ENCODE measurements at places on chromosomes 2 and 18.
A peak's percentile ranks its signal among the peaks of the same experiment; 100 is the strongest.

DNA sequence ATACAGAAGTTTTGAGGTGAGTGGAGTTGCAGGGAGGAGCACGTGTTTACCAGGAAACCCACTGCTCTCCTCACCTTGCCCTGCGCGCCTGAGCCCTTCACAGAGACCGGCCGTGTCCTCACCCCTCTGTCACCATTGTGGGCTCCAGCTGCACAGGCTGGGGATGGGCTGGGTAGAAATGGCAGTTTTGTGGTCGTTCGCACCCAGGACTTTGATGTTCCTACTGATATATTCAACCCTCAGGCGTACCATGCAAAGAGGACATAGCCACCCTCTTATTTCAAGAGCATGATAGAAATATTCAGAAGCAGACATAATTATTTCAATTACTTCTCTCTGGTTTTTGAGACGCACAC lies 78.2 kb downstream of the GBX2 start:
- DNase-seq, result no peak

DNA sequence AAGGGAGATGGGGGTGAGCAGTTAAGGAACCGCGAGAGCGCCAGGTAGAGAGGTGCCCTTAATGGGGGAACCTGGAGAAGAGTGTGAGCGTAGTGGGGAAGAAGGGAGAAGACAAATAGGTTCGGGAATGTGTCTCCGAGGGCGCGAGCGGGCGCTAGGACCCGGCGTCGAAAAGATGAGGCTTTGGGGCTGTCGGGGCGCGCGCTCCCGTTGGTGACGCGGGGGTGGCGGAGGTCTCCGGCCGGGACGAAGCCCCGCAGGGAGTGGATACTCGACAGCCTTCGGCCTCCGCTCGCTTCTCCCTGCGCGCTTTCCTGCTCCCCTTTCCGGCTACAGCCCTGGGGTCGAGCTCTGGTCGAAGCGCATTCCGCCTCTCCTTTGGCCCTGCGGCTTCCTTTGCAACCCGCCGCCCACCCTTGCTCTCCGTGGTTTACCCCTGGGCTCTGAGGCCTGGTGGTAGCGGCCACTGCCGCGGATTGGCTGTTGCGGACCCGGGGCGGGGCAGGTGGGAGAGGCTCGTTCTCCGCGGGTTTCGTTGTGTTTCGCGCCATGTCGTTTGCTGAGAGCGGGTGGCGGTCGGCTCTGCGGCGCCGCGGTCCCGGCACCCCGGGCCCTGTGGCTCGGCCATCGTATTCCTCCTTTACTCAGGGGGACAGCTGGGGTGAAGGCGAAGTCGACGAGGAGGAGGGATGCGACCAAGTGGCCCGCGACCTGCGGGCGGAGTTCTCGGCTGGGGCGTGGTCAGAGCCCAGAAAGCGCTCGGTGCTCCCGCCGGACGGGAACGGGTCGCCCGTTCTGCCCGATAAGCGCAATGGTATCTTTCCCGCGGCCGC lies at the start of gene ARL6IP6:
ARL6IP6 (plus strand) TSS at position 545 of the 833 bp plus-strand sequence; CDS start at position 550, 5 bp downstream.
- DNase-seq, result peak; percentile 90

DNA sequence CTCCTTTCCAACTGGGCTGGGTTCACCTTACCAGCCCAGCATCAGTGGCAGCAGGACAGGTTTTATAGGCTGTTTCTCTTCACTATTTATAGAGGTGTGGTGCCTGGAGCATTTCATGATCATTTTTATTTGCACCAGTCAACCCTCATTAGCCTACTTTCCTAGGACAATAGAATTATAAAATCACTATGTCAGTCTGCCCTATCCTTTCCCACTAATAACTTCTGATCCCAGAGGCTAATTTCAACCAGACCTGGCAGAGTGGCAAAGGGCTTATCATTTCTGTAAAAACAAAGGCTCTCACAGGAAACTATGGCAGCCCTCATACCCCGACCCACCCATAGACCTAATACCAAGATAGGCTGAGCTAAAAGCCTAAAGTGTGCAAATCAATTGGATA lies 243.5 kb upstream of the TMEFF2 start:
- no peak for DNase-seq

- DNase-seq, result no peak
These were observed 34.3 kb upstream of the SNORC start for GRCh38 chr2:232835687-232836208.

DNA sequence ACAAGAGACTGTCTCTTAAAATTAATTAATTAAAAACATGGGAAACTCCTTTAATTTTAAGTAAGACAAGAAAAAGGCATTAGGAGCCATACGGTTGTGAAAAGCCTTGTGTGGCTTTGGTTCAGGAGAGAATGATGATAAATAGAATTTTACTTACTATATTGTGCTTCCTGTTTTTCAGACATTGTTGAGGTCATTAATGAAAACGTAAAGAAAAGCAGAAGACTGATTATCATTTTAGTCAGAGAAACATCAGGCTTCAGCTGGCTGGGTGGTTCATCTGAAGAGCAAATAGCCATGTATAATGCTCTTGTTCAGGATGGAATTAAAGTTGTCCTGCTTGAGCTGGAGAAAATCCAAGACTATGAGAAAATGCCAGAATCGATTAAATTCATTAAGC lies 10.7 kb upstream of the IL1RL2 start:
- no peak for DNase-seq

DNA sequence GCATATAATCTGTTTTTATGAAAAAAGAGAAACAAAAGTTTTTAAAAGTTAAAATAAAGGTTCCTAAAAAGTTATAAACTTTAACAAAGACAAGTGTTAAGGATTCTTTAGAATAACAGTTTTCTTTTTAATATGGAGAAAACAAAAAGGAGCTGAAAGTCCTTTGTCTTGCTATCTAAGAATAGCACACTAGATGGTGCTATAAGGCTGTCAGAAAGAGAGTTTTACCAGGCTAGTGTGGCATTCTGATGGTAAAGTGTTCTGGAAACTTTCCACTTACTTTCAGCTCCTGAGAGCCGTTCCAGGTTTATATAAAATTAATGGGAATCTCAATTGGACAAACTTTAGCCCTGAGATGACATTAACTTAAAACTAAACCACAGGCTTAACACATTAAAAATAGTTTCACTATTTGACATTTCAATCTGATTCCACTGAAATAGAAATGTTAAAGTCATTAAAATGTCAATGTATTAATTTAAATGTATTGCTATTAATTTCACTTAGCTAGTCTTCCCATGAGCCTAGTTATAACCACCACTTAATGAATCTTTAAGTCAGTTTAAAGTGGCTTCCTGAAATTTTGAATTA lies 3.7 kb downstream of the FBXO48 start:
- no peak for DNase-seq

GRCh38 chr18:39796393-39796792 lies 2158.6 kb upstream of the PIK3C3 start:
- no peak for DNase-seq

GRCh38 chr2:189862751-189863150 lies 78.5 kb downstream of the PMS1 start:
- no peak for DNase-seq

DNA sequence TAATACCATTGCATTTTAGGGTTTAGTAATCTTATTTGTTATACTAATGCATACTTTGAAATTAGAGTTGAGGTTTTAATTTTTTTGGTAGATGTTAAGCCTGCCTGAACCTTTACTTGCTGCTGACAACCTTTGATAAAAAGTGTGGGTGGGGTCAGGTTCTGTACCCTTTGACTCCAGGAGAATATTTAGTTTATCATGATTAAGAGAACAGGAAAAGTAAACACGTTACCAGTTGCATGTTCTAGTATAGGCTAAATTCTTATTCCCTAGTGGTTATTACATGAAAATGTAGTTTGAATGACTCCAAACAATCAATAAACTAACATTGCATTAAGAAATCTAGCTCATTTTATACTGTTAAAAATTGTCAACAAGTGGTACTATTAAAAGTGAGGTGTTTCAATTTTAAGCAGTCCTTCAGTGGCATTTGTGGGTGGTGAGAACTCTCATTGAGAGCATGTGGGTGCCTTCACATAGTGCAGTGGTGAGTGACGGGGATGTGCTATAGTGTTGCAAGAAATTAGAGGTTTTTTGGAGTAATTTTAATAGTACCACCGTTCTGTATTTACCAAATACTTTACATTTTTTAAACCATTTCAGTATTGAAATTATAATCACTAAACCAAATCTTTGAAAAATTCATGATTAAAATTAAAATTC lies 29.9 kb downstream of the PHLPP1 start:
- DNase-seq, result no peak

- DNase-seq, result no peak
These were observed 20.5 kb downstream of the TYMS start for GRCh38 chr18:677951-678381.

GRCh38 chr2:54704688-54705605 lies 18.5 kb upstream of the EML6 start:
- no peak for DNase-seq

GRCh38 chr18:11489266-11489899 lies 120.0 kb upstream of the SLC35G4 start:
- DNase-seq, result no peak

- no peak for DNase-seq
These were observed 85.3 kb downstream of the ZNF407 start for GRCh38 chr18:74682991-74683297.

GRCh38 chr2:65458999-65459398 lies 26.6 kb upstream of the SPRED2 start:
- no peak for DNase-seq

DNA sequence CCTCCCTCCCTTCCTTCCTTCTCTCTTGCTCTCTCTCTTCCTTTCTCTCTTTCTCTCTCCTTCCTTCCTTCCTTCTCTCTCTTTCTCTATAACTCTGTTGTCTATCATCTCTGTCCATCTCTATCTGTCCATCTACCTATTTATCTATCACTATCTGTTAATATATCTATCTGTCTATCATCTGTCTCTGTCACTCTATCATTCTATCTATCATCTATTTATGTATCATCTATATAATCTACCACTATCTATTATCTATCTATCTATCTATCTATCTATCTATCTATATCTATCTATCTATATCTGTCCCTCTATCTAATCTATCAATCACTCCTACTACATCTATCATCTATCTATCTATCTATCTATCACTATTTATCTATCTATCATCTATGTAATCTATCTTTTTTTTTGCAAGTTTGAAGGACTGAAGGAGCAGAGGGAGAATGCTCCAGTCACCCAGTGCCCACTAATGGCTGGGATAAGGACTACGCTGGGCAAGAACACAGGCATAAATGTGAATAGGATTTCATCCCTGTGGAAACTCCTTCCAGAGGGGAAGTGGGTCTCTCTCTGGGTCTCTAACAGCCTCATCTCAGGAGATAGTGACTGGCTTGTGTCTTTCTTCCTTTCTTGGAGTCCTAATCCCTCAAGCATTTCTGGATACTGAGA lies 427.0 kb downstream of the LPIN1 start:
- no peak for DNase-seq

- no peak for DNase-seq
These were observed 46.7 kb downstream of the LYPD1 start for GRCh38 chr2:132623096-132623839.

GRCh38 chr2:223548194-223548593 lies 54.0 kb downstream of the SCG2 start:
- DNase-seq, result no peak

GRCh38 chr2:236731767-236732580 lies 162.3 kb downstream of the ACKR3 start:
- no peak for DNase-seq

GRCh38 chr2:35495182-35495581 lies 860.4 kb upstream of the CRIM1 start:
- no peak for DNase-seq

- DNase-seq, result no peak
These were observed 253.4 kb upstream of the ZSWIM2 start for GRCh38 chr2:187102381-187102780.

- no peak for DNase-seq
These were observed 121.7 kb upstream of the GLI2 start for GRCh38 chr2:120613742-120614571.

GRCh38 chr2:216082805-216083204 lies 1.1 kb downstream of the TMEM169 start:
- no peak for DNase-seq

- DNase-seq, result no peak
These were observed 17.0 kb downstream of the MBOAT2 start for GRCh38 chr2:8986327-8986976.

GRCh38 chr2:67013821-67014220 lies 383.3 kb upstream of the ETAA1 start:
- no peak for DNase-seq

DNA sequence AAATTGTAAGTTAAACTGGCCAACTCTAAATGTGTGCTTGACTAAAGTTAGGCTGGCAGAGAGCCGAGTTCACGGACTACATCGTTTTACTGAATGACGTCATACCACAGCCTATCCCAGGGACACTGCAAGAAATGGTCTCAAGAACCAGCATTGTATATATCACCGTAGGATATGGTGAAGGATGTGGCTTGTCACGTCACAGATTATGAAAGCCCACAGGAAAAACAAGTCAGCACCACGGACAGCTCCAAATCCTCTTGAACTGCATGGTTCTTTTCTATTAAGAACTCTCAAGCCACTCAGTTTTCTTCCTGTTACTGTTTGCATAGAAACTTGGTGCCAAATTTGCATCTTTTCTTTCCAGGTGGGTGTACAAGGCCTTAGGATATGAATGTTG lies 85.1 kb upstream of the ACAA2 start:
- DNase-seq, result peak; percentile 14

DNA sequence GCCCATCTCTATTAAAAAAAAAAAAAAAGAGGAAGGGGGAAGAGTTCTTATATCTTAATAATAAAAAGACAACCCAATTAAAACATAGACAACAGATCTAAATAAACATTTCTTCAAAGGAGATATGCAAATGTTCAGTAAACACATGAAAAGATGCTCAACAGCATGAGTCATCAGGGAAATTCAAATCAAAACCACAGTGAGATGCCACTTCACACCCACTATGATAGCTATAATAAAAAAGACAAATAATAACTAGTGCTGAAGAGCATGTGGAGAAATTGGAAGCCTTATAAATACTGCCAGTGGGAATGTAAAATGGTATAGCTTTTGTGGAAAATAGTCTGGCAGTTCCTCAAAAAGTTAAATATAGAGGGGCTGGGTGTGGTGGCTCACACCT lies 61.5 kb upstream of the CYP20A1 start:
- DNase-seq, result no peak

GRCh38 chr2:239309398-239310245 lies 91.2 kb downstream of the HDAC4 start:
- DNase-seq, result no peak

DNA sequence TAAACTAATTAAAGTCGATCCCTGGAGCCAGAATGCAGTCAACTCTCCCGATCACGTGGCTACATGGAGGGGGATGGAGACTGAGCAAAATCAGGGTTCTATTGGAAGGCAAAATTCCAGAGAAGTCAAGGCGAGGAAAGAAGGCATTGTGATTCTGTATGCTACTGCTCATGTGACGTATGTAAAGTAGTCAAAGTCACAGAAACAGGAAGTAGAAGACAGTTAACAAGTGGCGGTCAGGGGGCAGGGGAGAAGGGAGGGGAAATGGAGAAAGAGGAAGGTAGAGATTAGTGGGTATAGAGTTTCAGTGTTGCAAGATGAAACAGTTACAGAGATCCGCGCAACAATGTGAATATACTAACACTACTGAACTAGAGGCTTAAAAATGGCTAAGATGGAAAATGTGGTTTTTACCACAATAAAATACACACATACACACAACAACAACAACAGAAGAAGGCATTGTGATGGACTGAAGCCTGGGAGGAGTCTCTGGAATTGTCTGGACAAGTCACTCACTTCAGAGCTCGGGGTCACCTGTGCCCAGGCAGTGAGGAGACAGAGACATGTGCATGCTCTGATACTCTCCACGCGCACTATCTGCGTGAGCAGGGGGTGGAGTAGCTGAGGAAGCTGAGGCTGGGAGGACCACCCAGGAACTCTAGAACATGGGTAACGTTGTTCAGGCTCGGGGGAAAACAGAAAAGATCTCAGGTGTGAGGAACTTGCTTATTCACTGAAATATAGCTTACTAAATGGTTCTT lies 89.9 kb upstream of the CDCA7 start:
- DNase-seq, result no peak
